ENCODE measurements at places on chromosomes 4 and X. TPM values are rescaled to one million over a fixed set of nuclear protein-coding genes. Genes with fewer than 3 reads are reported as not detected.

GRCh38 chrX:150257353-150258175 lies 105.6 kb upstream of the MAMLD1 start:
- no peak for DNase-seq

- DNase-seq = no peak
Measured at GRCh38 chr4:10460313-10461047, 3.3 kb upstream of the ZNF518B start.

DNA sequence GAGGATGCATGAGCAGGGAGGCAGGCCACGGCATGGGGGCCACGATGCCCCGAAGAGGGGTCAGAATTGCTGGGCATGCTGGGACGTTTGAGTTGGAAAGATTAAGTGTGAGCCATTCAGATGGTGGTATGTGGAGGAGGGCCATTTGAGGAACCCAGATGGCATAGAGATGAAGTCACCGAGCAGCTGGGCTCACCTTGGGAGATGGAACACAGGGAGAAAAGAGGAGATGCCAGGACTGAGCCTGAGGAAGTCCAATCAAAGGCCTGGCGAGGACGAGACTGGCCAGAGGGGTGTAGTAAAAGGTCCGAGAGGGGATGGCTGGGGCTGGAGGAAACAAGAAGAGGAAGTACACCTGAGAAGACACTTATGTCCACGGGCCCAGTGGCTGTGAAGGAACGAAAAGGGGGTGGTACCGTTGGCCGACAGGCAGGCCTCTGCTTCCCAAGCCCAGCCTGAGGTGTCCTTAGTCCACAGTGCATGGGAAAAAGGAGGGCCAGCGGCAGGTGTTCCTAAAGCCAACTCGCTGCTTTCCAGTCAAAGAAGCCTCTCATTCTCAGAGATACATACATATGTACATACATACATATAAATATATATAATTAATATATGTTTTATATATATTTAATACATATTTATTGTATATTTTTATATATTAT lies 54.6 kb upstream of the CLCN4 start:
- no peak for DNase-seq

GRCh38 chr4:45349859-45350258 lies 623.5 kb upstream of the GNPDA2 start:
- DNase-seq = no peak

Gene GIMD1
- polyA plus RNA-seq = not detected

GRCh38 chrX:21373637-21374162 lies 518 bp upstream of the CNKSR2 start:
- DNase-seq = no peak

GRCh38 chr4:24529555-24529954 lies 54.8 kb downstream of the DHX15 start:
- DNase-seq = no peak

Gene DUSP9
- polyA plus RNA-seq = 0.17 TPM

Gene FAM184B
- polyA plus RNA-seq = 0.10 TPM

Gene CT83
- not detected for polyA plus RNA-seq

DNA sequence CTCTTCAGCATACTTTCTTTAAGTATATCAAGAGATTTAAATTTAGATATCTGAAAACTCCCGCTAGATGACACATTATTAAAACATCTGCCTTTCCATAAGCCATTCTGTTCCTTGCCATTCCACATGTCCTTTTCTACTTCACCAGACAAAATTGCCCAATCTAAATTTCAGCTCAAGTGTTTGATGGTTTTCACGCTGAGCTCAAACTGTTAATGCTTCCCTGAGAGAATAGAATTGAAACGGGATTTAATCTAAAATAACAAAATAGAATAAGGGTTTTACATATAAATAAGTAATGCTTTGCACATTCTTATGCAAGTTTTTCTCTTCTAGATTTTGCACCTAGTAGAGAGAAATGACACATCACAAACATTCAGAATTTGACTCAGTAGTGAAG lies 764.5 kb upstream of the TENM3 start:
- DNase-seq = no peak

DNA sequence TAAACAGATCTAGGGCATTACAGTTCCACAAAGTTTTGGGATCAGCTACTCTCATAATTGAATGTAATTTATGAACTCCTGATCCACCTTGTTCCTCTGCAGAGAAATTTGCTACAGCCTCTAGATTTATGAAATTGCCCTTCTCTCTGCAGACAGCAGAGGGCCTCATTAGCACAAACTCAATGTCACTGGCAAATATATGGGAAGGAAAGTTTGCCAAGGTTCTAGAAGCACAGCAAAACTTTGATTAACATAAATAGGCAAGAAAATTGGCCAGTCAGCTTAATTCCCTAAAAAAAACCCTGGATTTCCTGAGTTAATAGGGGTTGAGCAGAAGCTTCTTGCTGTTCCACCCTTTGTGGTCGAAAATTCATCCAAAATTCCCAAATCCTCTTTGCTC lies 31.5 kb downstream of the PRPS1 start:
- DNase-seq = peak; percentile 86

DNA sequence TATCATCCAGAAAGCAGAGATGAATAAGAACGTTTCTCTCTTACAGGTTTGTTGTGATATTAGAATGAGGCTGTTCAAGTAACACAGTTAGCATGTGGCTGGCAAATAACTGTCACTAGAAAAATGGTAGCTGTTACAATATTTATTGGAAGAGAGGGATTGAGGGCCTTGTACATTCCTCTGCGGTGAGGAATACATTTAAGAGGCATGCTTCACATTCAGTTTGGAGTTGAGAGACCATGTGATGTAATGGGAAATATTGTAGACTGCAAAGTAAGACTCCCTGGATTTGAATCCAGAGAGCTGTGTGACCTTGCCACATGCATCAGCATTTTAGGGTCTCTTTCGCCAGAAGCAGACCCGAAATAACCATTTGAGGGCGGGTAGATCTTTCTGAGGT lies 104.8 kb upstream of the KIT start:
- DNase-seq = no peak

Gene MTMR1
- polyA plus RNA-seq = 10.3 TPM

GRCh38 chr4:7908668-7909067 lies 31.0 kb downstream of the AFAP1 start:
- no peak for DNase-seq

Gene SYTL5
- polyA plus RNA-seq = 0.98 TPM

Gene TMEM271
- not detected for polyA plus RNA-seq

GRCh38 chrX:66016905-66017658 lies 22.8 kb downstream of the VSIG4 start:
- no peak for DNase-seq

DNA sequence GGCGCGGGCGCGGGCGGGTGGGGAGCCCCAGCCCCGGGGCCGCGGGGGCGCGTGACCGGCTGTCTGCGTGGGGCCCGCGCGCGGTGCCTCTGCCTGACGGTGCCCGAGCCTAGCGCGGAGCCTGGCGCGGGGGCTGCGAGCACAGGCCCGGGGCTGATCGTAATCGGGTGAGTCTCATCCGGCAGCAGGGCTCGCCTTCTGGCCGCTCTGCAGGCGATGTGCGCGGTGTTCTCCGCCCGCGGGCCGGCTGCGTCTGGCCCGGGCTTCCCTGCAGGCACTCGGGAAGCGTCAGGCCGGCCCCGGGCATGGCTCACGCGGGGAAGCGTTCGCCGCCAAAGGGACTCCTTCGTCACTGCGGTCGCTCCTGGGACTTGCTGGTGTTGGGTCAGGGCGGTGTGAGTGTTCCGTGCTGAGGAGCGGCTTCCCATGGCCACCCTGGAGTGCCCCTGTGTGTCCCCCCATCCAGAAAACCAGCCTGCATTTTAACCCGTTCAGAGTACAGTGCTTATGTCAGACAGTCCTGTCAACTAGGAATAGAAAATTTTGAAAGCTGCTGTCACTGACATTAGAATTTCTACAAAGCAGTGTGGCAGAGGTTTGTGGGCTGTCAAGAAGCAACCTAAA lies 40.6 kb downstream of the FAM149A start:
- peak; percentile 77 for DNase-seq

Gene FGFBP2
- 0.47 TPM for polyA plus RNA-seq

DNA sequence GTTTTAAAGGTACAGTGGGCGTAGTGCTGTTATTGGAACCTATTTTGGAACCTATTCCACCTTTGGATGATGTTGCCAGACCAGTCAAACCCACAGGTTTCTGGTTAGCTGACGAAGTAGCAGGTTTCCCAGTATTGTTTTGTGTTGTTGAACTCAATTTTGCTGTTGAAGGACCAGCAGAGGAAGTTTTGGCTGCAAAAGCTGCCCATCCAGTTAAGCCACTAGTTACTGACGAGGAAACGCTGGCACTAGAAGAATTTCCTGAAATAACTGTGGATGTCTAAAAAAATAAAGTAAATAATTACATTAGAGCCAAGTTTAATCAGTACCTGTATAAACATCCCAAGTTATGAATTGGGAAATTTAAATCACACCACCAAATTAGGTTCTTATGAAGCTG lies 25.5 kb downstream of the INTS12 start:
- peak; percentile 70 for DNase-seq

- DNase-seq = no peak
Measured at GRCh38 chr4:7279902-7280301, 87.6 kb downstream of the SORCS2 start.

- no peak for DNase-seq
Measured at GRCh38 chr4:18454349-18454748, 432.8 kb upstream of the LCORL start.

- DNase-seq = no peak
Measured at GRCh38 chr4:188409851-188410250, 270.6 kb downstream of the TRIML1 start.

Gene EGF
- 0.75 TPM for polyA plus RNA-seq

Gene CWH43
- 0.65 TPM for polyA plus RNA-seq

GRCh38 chr4:111405989-111406388 lies 739.3 kb upstream of the FAM241A start:
- DNase-seq = no peak

Gene FHDC1
- polyA plus RNA-seq = 22.8 TPM

Gene ASB12
- polyA plus RNA-seq = 0.16 TPM

GRCh38 chr4:94419956-94420355 lies 31.8 kb upstream of the PDLIM5 start:
- DNase-seq = no peak

DNA sequence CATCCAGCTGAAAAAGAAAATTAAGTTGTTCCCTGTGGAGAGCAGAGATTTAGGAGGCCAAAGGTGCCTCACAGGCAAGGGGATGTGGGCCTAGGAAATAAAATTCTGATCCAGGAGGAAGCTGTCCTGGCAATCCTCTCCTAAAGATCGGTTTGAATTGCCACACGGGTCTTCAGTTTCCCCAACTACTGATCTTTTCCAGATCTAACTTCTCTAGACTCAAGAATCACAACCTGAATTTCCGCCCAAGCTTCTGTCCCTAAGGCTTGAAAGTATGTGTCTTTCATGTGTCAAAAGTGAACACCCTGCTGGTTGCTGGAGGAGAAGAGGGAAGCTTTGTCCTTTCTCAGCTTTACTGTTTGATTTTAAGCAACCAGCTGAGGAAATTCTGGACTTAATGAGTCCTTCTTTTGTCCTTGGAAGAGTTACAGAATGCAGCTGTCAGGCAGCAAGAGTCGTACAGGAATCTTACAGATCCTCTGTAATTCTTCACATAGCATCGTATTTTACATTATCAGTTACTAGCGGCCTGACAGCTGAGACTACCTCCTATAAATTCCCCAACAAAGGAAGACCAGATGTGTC lies 93.8 kb downstream of the INPP4B start:
- peak; percentile 16 for DNase-seq

- DNase-seq = no peak
Measured at GRCh38 chr4:139833151-139833910, 167.7 kb downstream of the MGST2 start.

DNA sequence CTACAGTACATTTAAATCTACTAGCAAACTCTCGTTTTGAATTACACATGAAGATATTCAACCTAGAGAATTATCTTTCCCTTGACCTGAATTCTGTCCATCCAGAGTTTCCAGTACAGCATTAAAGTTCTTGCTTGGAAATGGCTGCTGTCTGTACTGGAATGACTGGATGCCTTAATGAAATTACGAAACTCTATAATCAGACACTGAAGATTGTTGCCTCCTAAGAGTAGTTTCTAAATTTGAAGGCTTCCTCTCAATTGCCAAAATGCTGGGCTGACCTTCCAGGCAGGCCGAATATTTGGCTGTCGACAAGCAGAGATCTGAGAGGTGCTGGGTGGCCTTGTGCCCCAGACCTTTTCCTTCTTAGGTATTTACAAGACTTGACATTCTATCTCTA lies 215.1 kb upstream of the GPC4 start:
- no peak for DNase-seq

GRCh38 chr4:36209941-36210649 lies 34.2 kb downstream of the ARAP2 start:
- no peak for DNase-seq

Gene EVC2
- polyA plus RNA-seq = 2.2 TPM

DNA sequence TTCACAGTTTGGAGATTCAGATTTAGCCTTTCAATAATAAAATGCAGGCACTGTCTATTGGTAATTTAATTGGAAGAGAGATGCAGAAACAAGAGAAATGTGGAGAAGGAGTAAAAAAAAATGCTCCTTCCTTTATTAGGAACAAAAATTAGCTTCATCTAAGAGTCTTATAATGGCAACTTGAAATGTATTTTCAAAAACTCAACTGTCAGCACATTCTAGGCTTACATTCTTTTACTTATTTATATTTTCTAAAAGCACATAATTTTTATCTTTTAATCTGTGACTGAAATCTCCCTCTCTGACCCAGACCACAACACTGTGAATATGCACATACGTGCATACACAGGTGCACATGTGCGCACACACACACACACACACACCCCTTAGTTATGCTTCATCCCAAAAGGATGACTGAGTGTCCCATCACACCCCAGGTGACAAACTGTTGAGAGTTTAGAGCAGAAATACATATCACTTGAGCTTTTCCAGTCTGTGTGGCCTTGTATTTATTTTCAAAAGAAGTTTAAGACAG lies 29.7 kb downstream of the NR3C2 start:
- DNase-seq = no peak

DNA sequence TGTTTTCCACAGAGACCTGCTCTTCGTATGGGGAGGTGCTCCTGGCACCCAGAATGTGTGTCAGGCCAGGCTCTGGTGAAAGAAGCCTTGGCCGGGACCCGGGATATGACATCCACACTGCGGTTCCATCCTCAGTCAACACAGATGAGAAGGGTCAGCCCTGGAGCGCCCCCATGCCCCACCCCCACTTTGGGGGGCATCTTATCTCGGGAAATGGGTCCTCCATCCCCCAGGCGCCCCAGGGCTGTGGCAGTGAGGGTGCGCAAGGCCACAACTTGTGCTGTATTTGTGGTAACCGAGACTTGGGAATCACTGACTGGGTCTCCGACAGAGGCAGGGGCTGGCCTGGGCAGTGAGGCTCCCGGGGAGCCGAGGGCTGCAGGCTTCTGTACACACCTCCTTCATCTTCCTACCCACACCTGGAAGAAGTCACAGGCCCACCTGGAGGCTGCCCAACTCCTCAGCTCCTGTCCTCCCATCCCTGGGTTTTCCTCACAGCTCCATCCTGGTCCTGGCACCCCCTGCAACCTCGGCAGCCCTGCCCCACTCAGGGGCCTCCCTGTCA lies 8.0 kb downstream of the CFAP99 start:
- DNase-seq = no peak
